ENCODE measurements at places on chromosomes 5 and 9.

- DNase-seq, result no peak
Measured at GRCh38 chr9:130026583-130027340, 16.2 kb downstream of the FNBP1 start.

DNA sequence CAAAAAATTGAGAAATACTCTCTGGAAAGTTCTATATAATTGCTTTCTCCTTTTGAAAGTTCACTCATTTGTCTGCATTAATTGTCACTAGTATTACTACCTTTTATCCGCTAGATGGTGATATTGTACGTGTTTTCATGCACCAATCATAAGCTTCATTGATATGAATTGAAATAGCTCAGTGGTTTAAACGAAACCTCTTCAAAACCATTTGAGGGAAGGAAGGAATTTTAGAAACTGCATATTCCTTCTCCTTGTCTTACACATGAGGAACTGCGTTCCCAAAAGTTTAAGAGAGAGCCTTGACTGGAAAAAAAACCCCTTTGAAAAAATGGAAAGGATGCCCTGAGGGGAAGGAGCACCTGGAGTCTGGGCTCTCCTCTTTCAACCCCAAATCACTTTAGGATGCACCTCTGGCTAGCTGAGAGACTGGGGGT is 98.6 kb downstream of the YTHDC2 start:
- DNase-seq, result no peak

DNA sequence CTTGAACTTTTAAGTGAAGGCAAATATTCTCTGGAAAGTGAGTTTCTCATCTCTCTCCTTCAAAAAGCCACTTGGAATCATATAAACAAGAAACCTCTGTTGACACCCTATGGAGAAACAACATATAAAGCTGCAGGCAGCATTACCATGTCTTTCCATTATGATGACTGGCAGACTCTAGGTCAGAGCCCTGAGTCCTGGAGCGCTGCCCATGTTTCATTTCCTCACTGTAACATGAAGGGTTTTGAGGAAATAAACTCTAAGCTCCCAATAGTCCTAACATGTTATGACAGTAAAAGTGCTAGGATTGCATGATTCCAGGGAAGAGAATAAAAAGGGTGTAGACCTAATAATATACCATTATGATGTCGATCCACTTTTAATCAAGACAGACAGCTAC is 220.6 kb downstream of the CTNND2 start:
- DNase-seq, result no peak

GRCh38 chr5:160463740-160464465 is 42.2 kb downstream of the PTTG1 start:
- no peak for DNase-seq

GRCh38 chr5:11177999-11178711 is 417.1 kb upstream of the DAP start:
- DNase-seq, result no peak

- DNase-seq, result no peak
Measured at GRCh38 chr5:53590759-53591158, 30.3 kb downstream of the NDUFS4 start.

- no peak for DNase-seq
Measured at GRCh38 chr9:94157050-94157801, 73.0 kb downstream of the PTPDC1 start.

- no peak for DNase-seq
Measured at GRCh38 chr5:165334201-165334600, 1828.8 kb downstream of the MAT2B start.

- no peak for DNase-seq
Measured at GRCh38 chr5:37738057-37738691, 101.7 kb downstream of the GDNF start.

GRCh38 chr9:2859776-2860379 is 16.0 kb upstream of the PUM3 start:
- no peak for DNase-seq

- DNase-seq, result no peak
Measured at GRCh38 chr9:19642256-19642655, 146.6 kb downstream of the SLC24A2 start.

DNA sequence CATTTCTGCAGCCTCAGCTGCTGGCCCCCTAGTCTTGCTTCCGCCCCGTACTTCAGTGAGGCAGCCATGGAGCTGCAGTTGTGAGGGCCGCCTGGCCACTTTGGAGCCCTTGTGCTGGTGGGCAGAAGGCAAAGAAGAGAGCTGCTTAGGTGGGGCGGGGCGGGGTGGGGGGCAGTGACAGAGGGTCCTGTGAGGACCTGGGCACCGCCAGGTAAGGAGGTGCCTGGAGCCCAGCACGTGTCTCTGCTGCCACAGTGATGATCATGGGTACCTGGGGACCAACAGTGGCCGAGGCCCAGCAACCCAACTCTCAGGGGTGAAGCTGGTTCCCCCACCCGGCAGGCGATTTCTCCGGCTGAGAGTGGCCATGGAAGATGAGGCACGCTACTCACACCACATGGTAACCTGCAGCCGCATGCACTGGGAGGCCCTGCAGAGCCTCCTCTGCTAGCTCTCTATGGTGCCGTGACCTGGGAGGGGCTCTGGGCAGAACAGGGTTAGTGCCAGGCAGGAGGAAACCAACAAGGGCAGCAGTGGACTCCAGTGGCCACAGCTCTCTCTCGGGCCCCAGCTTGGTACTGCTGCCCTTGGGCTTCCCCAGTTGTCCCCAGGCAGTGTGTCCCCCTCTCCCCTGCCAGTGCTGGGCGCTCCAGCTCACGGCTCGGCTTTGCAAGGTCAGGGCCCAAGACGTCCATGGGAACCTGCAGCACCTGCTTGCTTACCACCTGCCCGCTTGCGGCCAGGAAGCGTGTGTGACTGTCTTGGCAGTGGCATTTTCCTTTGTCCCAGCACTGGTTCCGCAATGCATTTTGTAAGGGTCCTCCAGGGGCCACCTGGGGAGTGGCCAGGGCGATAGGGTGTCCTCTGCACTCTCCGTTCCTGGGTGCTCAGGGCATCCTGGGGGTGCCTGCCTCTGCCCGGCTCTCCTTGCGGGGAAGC is 24.0 kb downstream of the NDUFS6 start:
- no peak for DNase-seq

- DNase-seq, result no peak
Measured at GRCh38 chr5:165457859-165458481, 1952.6 kb downstream of the MAT2B start.

- DNase-seq, result no peak
Measured at GRCh38 chr5:165139262-165139661, 1633.8 kb downstream of the MAT2B start.

DNA sequence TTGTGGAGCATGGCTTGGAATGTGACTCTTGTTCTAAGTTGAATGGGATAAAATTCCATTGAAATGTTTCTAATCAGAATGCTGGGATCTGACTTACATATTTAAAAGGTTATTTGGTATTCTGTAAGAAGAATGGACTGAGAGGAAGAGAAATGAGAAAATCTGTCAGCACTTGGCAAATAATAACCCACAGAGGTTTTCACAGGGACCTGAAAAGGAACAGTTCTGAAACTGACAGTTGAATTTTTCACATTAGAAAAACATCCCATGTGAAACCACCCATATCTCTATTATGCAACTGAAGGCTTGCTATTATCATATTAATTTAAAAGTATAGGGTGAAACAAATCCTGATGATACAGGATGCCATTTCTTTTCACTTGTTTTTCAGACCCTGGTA is 302.7 kb downstream of the EPB41L4A start:
- DNase-seq, result no peak
